ENCODE measurements at places on chromosomes 11 and 22. TPM values are rescaled to one million over a fixed set of nuclear protein-coding genes. Genes with fewer than 3 reads are reported as not detected.

The DTX4 gene
- 0.21 TPM for total RNA-seq

DNA sequence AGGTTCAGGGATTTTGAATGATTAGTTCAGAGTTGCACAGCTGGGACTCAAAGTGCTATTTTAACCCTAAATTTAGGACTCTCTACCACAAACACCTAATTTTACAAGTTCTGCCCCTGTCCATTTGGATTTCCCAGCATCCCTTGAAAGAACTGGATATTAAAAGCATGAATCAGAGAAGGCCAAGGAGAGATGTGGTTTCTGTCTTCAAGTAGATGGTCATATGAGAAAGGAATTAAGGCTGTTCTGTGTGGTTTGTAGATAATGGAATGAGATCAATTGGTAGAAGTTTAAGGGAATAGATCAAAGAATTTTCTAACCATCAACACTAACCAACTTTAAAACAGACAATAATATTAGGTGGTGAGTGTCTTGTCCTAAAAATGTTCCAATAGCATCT is 106.4 kb upstream of the TENM4 start:
- no peak for DNase-seq
- H3K27me3 ChIP-seq, result no peaks in the 10 kb centered on the region
- H3K27ac ChIP-seq, result no peak overlapping the region

GRCh38 chr22:38259370-38259769 is 13.4 kb downstream of the TMEM184B start:
- peaks cover 36% of the 10 kb centered on the region for H3K4me1 ChIP-seq
- H3K27me3 ChIP-seq, result no peaks in the 10 kb centered on the region
- H3K36me3 ChIP-seq, result no peaks in the 10 kb centered on the region
- no peak overlapping the region for H3K4me3 ChIP-seq
- no peak for DNase-seq

The APOA4 gene
- not detected for total RNA-seq

- DNase-seq, result no peak
- no peak overlapping the region for H3K27ac ChIP-seq
- no peak overlapping the region for H3K4me3 ChIP-seq
- no peaks in the 10 kb centered on the region for H3K36me3 ChIP-seq
These were observed 103.4 kb downstream of the TP53I11 start for GRCh38 chr11:44847316-44847715.

GRCh38 chr11:119382101-119382500 is 611 bp upstream of the USP2 start:
- no peak overlapping the region for H3K27ac ChIP-seq
- no peaks in the 10 kb centered on the region for H3K36me3 ChIP-seq
- peak; percentile 42 for DNase-seq
- peaks cover 6% of the 10 kb centered on the region for H3K27me3 ChIP-seq

DNA sequence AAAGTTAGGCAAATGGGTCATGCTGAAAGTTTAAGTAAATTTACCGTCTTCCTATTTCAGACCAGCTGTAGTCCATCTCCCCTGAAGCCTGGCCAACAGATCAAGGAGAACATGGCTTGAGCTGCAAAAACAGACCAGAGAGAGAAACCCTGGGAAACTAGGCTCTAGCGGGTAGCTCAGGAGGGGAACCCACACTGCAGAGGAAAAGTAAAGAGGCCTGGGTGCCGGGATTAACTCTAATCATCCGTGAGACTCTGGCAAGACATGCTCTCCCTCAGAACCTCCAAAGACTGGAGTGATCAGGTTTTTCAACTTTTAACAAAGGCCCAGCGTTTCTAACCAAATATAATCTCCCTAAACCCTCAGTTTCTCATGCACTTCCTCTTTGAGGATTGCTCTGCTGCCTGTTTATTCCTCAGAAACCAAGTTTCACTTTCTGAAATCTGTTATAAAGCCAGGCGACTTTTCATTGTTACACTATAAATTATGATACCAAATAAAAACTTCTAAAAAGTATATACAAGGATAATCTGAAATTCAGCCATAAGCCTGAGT is 67.5 kb downstream of the GAB2 start:
- H3K4me3 ChIP-seq, result no peak overlapping the region
- no peaks in the 10 kb centered on the region for H3K36me3 ChIP-seq
- peak overlapping the region; percentile 10 for H3K27ac ChIP-seq
- peaks cover 11% of the 10 kb centered on the region for H3K4me1 ChIP-seq
- no peaks in the 10 kb centered on the region for H3K27me3 ChIP-seq
- DNase-seq, result no peak

DNA sequence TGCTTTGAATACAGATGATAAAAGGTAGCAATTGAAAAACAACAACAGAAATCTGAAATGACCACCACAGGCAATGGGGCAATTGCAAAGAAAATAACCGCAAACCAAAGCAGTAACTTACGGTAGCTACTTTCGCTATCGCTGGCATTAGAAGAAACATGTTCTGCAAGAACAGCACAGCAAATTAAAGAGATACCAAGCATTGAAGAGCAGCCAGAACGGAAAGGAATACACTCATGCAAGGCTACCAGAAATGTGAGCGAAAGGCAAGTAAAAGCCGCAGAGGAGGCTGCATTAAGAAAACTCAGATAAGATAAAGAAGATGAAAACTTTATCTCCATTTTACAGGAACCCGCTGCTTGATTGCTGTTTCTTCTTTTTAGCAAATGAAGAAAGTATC is 194.1 kb upstream of the CCDC90B start:
- DNase-seq, result no peak
- no peaks in the 10 kb centered on the region for H3K27me3 ChIP-seq
- no peaks in the 10 kb centered on the region for H3K4me1 ChIP-seq
- no peak overlapping the region for H3K4me3 ChIP-seq
- H3K36me3 ChIP-seq, result no peaks in the 10 kb centered on the region

DNA sequence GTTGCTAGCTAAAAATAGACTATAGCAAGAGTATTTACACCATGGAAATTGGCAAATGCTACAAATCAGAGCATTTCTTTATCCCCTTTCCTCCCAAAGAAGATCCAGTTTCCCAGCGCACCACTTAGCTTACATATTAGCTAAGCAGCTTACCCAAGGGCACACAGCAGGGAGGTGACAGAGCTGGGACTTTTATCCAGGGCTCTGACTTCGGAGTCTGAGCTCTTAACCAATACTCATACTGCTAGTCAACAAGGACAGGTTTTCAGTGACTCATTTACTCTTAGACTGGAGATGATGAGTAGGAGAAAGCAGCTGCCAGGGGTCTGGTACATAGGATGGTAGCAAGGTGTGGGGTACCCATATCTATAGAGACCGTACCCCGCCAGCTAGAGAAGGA is 38.4 kb downstream of the NAV2 start:
- H3K4me1 ChIP-seq, result no peaks in the 10 kb centered on the region
- H3K4me3 ChIP-seq, result no peak overlapping the region
- no peak overlapping the region for H3K27ac ChIP-seq
- H3K27me3 ChIP-seq, result no peaks in the 10 kb centered on the region
- no peak for DNase-seq
- no peaks in the 10 kb centered on the region for H3K36me3 ChIP-seq

- H3K27ac ChIP-seq, result no peak overlapping the region
- no peak overlapping the region for H3K4me3 ChIP-seq
- DNase-seq, result no peak
- no peaks in the 10 kb centered on the region for H3K27me3 ChIP-seq
- no peaks in the 10 kb centered on the region for H3K4me1 ChIP-seq
- no peaks in the 10 kb centered on the region for H3K36me3 ChIP-seq
These were observed 786.8 kb downstream of the BRD1 start for GRCh38 chr22:49040754-49041467.

DNA sequence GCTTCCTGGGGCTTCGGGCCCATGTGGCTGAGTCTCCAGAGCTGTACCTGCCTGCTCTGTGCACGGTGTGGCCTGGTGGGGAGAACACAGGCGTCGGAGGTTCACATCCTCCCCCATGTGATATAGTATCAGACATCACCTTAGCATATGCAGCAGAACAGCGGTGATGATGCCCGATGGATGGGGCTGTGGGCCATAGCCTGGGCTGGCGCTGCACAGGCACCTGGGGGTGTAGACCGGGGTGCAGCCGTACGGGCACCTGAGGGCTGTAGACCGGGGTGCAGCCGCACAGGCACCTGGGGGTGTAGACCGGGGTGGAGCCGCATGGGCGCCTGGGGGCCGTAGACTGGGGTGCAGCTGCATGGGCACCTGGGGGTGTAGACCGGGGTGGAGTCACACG is 29.2 kb downstream of the NADSYN1 start:
- H3K4me3 ChIP-seq, result no peak overlapping the region
- H3K27me3 ChIP-seq, result no peaks in the 10 kb centered on the region
- H3K27ac ChIP-seq, result no peak overlapping the region
- H3K4me1 ChIP-seq, result no peaks in the 10 kb centered on the region
- no peak for DNase-seq

The SEC14L2 gene
- 0.71 TPM for total RNA-seq

GRCh38 chr22:39514373-39514973 is 5.9 kb upstream of the ATF4 start:
- H3K27ac ChIP-seq, result no peak overlapping the region
- H3K27me3 ChIP-seq, result no peaks in the 10 kb centered on the region
- H3K4me1 ChIP-seq, result peaks cover 7% of the 10 kb centered on the region
- peaks cover 55% of the 10 kb centered on the region for H3K36me3 ChIP-seq

- H3K4me3 ChIP-seq, result no peak overlapping the region
- H3K27me3 ChIP-seq, result no peaks in the 10 kb centered on the region
- no peak for DNase-seq
- no peaks in the 10 kb centered on the region for H3K36me3 ChIP-seq
- no peak overlapping the region for H3K27ac ChIP-seq
These were observed 113.5 kb downstream of the FCHSD2 start for GRCh38 chr11:73028611-73029010.

DNA sequence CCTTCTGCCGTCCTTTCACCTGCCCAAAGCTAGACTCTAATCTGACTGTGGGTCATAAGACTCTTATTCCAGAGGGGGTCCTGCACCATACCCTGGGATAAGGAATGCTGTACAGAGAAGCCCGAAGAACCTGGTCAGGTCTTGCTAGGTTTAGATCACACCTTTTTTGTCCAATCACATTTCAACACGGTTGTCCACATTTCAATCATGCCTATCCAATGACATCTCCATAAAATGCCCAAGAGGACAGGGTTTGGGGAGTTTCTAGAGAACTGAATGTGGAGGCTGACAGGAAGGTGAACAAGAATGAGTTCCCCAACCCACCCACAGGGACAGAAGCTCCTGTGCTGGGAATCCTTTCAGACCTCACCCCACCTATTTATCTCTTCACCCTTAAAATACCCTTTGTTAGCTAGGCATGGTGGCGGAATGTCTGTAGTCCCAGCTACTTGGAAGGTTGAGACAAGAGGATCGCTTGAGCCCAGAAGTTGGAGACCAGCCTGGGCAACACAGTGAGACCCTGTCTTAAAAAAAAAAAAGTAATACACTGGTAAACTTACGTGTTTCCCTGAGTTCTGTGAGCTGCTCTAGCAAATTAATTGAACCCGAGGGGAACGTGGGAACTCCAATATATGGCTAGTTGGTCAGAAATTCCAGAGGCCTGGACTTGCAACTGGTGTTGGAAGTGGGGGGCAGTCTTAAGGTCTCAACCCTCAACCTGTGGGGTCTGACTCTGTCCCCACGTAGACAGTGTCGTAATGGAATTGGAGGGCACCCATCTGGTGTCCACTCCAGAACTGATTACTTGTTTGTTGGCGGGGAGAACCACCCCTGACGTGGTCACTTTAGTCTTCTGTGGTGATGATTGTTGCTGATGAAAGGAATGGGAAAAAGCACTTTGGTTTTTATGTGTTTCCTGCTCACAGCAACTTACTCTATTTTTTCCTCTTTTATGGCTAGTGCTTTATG is 17.8 kb downstream of the TCIRG1 start:
- H3K27me3 ChIP-seq, result no peaks in the 10 kb centered on the region
- H3K27ac ChIP-seq, result no peak overlapping the region
- no peak overlapping the region for H3K4me3 ChIP-seq

GRCh38 chr11:72349616-72350218 is 84.6 kb downstream of the CLPB start:
- no peak overlapping the region for H3K27ac ChIP-seq
- H3K4me3 ChIP-seq, result no peak overlapping the region
- no peaks in the 10 kb centered on the region for H3K36me3 ChIP-seq
- no peaks in the 10 kb centered on the region for H3K27me3 ChIP-seq
- no peaks in the 10 kb centered on the region for H3K4me1 ChIP-seq
- no peak for DNase-seq

The CALCB gene
- 0.19 TPM for total RNA-seq

DNA sequence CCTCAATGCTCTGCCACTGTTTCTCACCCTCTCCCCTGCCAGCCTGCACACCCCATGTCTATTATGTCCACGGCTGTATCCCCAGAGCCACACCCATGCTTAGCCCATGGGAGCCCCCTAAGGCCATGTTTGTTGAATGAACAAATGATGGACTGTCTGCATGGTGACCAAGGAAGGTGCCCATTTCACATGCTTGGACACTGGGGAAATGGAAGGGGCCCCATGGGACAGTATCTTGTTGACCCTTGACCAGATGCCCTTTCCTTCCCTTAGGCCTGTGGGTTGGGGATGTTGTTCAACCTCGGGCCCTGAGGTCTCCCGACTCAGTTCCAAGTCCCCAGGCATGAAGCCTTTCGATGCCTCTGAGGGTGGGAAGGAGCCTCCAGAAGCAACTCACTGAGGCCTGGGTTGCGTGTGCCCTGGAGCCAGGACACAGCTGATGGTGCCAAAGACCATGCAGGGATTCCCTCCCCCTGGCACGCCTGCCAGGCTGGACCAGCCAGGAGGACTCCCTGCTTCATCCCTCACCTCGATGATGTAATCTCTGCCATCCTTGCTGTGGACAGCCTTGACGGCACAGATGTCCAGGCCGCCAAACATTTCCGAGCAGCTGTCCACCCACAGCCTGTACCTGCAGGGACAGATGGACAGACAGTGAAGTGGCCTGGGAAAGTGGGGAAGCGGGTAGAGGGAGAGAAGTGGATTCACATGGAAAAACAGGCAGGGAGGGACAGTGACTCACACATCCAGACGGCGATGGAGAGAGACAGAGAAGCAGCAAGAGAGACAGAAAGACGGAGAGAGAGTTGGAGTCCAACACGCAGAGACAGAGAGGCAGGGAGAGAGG is 58.9 kb downstream of the FBXO7 start:
- H3K4me1 ChIP-seq, result no peaks in the 10 kb centered on the region
- no peak overlapping the region for H3K27ac ChIP-seq
- H3K4me3 ChIP-seq, result no peak overlapping the region
- H3K36me3 ChIP-seq, result no peaks in the 10 kb centered on the region
- H3K27me3 ChIP-seq, result no peaks in the 10 kb centered on the region

All from natural killer cell (primary cell).